ENCODE measurements at places on chromosomes 2 and 18.
A peak's percentile ranks its signal among the peaks of the same experiment; 100 is the strongest.

- no peak for DNase-seq
Measured at GRCh38 chr2:29336341-29337241, 221.4 kb downstream of the CLIP4 start.

GRCh38 chr18:33578518-33579348 lies 714 bp downstream of the ASXL3 start:
- DNase-seq = no peak

- no peak for DNase-seq
Measured at GRCh38 chr18:55833543-55833942, 245.6 kb upstream of the TCF4 start.

DNA sequence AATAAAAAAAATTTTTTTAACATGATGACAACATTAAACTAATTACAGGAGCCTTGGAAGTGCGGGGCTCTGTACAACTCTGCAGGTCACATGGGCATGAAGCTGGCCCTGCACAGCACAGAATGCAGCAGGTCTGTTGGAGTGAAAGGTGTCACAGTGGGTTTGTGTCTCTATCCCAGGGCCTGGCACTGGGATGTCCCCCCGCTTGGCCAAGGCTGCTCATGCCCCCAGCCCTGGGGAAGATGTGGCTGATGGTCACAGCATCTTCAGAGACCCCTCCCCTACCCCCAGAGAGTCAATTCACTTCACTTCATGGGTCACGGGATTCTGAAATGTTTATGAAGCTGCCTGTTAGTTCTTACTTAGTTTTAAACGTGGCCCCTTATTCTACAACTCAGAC lies 95.9 kb upstream of the TAF1B start:
- no peak for DNase-seq

DNA sequence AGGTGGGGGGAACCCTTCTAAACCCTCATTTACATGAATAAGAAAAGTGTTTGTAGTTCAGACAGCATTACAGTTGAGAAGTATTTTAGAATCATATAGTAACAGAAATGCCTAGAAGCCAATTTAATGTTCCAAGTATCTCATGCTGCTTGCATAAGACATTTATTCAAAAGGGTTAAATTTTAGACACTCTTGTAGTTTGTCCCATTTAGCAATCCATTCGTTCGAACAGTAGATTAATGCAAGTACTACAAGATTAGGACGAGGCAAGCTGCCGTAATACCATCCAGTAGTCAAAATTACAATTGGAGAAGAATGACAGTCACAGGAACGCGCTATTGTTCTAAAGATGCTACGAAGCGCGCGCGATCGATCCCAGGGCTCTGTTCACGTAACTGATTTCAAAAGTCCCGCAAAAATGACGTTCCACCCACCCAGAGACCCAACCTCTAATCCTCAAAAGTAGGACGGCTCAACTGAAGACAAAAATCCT lies 1.2 kb downstream of the TMEM237 start:
- no peak for DNase-seq

GRCh38 chr2:46489423-46490174 lies 10.2 kb downstream of the TMEM247 start:
- no peak for DNase-seq

GRCh38 chr2:46634905-46635304 lies 155.5 kb downstream of the TMEM247 start:
- no peak for DNase-seq

GRCh38 chr2:74554820-74555531 lies 456 bp downstream of the DOK1 start:
- no peak for DNase-seq

DNA sequence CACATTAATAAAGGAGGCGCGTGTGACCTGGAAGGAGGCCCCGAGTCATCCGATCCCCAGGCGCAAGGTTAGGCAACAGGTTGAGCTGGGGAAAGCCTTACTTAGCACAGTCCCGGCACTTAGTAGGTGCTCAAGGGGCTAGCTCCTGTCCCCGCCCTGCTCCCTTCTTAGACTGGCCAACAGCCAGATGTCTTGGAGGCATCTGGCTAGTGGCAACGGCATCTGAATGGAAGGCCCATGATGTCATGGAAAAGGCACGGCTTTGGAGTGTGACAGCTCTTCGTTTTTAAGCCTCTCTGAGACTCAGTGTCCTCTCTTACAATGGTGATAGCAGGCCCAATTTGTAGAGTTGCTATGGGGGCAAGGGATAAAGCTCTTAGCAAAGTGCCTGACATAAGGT lies 258.3 kb downstream of the CYRIA start:
- DNase-seq = no peak

GRCh38 chr2:221567231-221567760 lies 4.8 kb downstream of the EPHA4 start:
- no peak for DNase-seq

GRCh38 chr2:224716201-224716600 lies at the start of gene CCDC195:
CCDC195 (minus strand) TSS chr2:224716365; CDS start chr2:224716365, 0 bp downstream.
- no peak for DNase-seq

- no peak for DNase-seq
Measured at GRCh38 chr18:30163573-30163972, 879.0 kb downstream of the DSC3 start.

DNA sequence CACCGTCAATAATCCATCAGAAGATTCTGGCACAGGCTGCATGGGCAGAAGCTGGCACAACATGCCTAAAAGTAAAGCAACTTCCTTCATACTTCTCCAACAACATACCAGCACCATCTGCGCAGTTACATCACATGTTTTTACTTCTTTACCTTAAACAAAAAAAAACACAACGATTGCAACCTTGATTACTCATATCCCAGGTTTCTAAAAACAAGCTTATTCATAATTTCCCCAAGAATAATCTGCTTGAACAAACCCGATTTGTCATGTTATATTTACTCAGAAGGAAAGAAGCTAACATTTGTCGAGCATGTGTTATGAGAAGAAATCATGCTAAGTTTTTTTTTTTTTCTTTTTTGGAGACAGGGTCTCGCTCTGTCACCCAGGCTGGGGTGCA lies 54.7 kb downstream of the THADA start:
- DNase-seq = no peak

- no peak for DNase-seq
Measured at GRCh38 chr2:168198476-168199207, 48.8 kb downstream of the STK39 start.

- DNase-seq = no peak
Measured at GRCh38 chr2:230299618-230300017, 27.4 kb upstream of the SP140L start.

- DNase-seq = peak; percentile 43
Measured at GRCh38 chr2:54634564-54635511, 88.6 kb upstream of the EML6 start.

DNA sequence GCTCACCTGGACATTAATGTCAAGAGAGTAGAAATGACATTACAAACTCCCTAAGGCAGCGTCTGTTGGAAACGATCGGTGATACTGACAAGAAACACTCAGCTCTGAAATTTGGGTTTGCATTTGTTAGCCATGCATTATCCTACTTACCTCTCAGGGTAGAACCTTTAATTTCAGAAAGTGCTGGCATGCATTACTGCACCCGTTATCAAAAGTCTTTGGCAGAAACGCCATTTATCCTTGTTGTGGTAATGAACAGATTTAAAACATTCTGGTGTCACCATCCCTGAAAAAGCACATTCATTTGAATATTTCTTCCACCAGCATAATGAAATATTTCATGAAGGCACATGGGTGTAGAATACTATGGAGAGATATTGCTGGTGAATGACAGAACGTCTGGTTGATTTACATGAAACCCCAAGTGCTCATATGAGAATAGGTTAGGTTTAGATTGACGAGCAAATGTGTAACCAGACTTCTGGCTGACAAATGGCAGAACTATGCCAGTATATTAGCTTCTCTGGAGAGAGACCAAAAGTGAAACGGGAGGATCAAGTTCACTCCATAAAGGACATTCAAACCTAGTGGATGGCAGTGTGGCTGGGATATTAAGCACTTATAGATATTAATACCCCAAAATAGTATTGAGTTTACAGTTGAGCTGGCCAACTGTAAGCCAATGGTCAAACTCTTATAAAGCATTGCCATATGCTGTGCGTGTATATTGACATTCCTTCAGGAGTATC lies 53.5 kb upstream of the ITGB6 start:
- no peak for DNase-seq

GRCh38 chr2:196431076-196431475 lies 208.4 kb upstream of the CCDC150 start:
- DNase-seq = no peak

DNA sequence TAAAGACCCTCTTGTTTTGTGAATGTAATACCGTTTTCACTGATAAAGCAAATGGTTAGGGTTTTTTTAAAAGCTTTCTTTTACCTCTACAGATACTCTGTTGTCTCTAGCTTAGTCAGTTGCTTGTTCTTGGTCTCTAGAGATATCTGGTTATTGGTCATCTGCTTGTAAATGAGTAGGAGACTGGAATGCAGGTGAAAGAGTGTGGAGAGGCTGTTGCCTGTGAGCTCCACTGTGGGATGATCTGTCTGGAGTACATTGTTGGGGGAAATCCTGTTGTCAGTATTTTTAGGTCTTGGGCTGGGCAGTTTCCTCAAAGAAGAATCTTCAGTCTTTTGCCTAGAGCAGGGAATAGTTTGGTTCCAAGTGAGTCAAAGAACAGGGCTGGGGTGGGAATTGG lies 67.7 kb downstream of the SMCHD1 start:
- no peak for DNase-seq

GRCh38 chr2:240182001-240182400 lies 41.5 kb upstream of the OTOS start:
- DNase-seq = no peak

GRCh38 chr18:62877411-62878221 lies 162.3 kb downstream of the PHLPP1 start:
- no peak for DNase-seq

- no peak for DNase-seq
Measured at GRCh38 chr2:217820091-217820819, 182.5 kb downstream of the TNS1 start.

DNA sequence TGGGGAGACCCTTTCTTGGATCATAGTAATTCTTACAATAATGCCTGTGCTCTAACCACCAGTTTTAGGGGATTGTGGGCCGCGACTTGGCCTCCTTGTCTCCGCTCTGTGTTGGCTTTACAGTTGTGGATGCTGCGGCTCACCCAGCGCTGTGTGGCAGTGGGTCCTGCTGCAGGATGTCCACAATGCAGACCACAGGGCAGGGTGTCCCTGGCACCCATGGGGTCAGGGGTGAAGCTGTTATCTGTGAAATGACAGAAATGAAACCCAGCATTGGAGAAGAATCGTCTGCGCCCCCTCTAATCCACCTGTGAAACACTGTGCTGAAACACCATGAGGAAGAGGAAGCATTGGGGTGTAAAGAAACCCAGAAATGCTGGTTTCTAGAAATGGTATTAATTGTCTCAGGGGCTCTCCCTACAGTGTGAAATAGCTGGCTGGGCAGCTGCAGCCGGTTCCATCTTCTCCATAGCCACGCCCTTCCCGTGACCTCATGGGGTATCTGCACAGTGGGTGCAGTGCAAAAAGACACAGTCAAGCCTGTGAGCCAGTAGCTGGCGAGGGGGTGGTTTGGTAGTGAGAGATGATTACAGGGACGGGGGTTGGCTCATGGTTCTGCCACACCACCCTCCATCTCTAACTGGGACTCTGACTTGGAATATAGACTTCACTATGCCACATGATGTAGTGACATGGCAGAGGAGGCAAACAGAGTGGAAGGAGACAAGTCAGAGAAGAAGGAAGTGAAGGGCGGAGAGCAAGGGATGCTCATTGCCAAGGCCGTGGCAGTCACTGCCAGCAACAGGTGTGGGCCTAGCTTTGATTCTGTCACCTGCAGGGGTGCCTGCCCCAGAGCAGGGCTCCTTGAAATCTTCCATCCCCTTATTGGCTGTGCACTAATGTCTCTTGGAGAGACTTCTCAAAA lies 16.2 kb downstream of the INPP4A start:
- DNase-seq = no peak

- DNase-seq = no peak
Measured at GRCh38 chr2:60470340-60470739, 83.1 kb downstream of the BCL11A start.

GRCh38 chr2:85886590-85886989 lies 2.2 kb downstream of the ST3GAL5 start:
- DNase-seq = no peak

- no peak for DNase-seq
Measured at GRCh38 chr2:133360190-133360589, 208.1 kb downstream of the NCKAP5 start.

- no peak for DNase-seq
Measured at GRCh38 chr2:108271691-108272253, 16.9 kb upstream of the SULT1C2 start.

DNA sequence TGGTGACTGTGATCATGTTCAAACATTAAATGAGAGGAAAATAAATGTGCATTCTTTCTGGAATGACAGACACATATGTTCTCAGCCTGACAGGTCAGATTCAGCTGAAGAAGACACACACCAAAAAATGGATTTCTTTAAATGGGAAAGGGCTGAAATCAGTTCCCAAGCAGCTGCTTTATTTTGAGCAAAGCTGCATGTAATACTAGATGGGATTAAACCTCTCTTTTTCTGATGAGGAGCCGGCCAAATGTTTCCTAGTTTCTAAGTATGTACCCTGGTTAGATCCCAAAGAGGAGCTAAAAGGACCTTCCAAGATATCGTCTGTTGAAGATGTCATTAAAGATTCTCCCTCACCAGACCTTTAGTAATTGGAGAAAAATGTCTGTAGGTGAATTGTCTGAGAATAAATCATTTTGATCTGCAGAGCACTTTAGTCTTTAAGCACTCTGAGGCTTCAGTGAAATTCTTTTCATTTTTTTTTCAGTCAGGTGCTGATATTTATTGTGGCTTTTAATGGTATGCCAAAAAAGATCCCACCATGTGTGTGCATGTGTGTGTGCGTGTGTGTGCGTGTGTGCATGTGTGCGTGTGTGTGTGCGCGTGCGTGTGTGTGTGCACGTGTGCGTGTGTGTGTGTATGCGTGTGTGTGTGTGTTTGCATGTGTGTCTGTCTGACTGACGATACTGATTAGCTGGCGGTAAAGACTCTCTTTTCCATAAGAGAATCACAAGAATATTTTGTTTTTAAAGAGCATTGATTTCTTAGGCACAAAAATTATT lies 175.8 kb downstream of the IRS1 start:
- DNase-seq = no peak

GRCh38 chr2:134745023-134745422 lies 26.2 kb upstream of the TMEM163 start:
- no peak for DNase-seq

DNA sequence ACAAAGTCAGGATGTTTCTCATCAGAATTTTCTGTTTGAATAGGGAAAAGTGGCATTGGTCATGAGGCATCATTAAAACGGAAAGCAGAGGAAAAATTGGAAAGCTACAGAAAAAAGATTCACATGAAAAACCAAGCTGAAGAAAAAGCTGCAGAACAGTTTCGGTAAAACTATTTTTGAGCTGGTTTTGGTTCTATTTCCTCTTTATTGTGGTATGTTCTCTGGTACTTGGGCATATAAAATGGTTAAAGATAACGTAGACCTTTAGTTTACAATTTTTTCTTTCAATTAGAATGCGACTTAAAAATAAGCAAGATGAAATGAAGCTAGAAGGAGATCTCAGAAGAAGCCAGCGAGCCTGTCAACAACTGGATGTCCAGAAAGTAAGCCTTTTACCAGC lies 7.6 kb downstream of the GPATCH11 start:
- DNase-seq = no peak

- no peak for DNase-seq
Measured at GRCh38 chr2:218260166-218260565, 649 bp upstream of the GPBAR1 start.

GRCh38 chr2:240400371-240401161 lies 34.9 kb upstream of the GPC1 start:
- DNase-seq = no peak
